ENCODE measurements at places on chromosomes 12 and 14.

DNA sequence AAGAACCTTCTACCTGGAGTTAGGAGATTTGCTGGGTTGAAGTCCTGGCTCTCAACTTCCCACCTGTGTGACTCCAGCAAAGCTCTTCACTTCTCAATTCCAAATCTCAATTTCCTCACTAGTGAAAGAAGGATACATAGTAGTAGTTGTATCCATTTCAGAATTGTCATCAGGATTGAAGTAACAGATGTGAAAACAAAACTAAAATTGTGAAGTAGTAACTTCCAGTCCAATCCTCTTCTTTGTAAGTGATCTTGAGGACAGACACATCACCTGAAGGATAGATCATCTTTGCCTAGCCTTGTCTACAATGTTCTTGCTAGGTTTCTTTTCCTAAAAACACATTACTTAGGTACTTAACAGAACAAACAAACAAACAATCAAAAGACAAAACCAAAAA lies 1.2 kb upstream of the LRRK2 start:
- DNase-seq = peak; percentile 48

DNA sequence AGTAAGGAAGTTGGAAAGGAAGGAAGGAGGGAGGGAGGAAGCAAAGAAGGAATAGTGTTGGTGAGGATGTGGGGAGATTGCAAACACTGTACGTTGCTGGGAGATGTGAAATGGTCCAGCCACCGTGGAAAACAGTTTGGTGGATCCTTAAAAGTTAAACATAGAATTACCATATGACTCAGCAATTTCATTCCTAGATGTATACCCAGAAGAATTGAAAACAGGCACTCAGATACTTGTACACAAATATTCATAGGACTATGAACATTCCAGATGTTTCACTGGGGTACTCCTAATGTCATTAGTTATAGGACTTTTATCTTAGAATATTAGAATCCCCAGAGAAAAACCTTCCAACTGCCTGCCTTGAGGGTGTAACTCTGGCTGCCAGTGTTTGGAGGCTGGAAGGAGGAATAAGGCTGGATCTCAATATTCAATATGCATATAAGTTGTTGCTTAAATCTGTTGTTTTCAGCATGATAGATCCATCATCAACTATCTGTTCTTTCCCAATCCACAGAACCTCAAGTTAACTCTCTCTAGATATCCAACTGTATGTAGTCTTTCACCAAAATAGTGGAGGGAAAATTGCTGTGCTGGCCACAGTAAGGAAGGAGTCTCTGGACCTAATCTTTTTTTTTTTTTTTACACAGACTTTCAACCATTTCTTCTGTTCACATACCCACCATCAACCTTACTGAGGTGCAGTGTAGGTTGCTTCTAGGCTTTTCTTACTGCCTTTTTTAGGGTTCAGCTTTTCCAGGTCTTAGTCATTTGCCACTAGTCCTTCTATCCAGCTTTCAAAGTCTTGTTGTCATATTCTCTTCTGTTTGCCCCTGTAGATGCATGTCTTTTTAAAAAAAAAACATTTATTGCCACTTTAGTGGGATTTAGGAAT lies 94.5 kb downstream of the DNAI7 start:
- no peak for DNase-seq

DNA sequence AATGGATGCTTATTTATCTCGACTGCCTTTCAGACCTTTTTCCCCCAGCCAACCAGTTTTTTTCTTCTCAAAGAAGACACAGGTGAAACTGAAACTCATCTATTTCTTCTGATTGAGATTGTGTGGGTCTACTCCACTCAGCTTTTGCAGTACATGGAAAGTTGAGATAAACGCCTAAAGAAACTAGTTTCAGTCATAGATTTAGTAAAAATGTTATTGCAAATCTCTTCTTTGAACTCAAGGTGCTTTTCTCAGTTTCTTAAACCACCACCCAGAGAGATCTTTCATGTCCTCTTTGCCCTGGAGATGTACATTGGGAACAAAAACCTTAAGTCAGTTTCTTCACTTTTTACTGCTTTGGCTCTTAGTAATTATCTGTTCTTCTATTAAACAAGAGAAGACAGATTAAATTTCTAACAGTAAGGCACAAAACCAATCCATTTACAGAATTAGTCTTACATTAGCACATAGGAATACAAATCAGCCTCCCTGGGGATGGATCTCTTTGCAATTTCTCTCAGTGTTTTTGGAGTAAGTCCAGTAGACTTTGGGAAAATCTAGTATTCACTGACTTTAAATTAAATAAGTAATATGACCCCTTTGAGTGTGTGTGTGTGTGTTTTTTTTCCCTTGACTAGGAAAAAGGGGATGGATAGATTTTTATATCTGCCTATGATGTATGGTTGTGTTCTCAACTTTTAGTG lies 11.6 kb downstream of the FBXW8 start:
- DNase-seq = no peak

DNA sequence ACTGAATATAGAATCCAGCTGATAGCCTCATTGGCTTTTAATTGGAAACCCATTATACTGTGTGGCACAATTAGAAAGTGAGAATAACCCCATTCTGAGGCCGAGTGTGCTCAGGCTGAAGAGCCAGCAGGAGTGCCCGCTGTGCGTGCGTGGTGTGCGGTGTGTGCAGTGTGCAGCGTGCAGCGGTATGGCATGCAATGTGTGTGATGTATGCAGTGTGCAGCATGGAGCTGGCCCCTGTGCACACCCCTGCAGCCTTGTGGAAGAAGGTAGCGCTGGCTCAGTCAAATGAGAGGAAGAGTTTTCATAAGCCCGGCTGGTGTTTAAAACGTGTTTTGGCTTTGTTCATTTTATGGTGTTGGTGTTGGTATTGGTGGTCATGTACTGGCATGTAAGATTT lies 22.9 kb downstream of the CKB start:
- DNase-seq = no peak

All from B cell (primary cell).